Activated T-helper 9 cell treated with anti-CD3 and anti-CD28 coated beads, Interleukin-2, amount 50 U/mL, for 16 hours (primary cell): ENCODE measurements at places on chromosomes 1 and 21.

- DNase-seq: no peak
These were observed 44.2 kb downstream of the ACOT7 start for GRCh38 chr1:6349254-6349943.

DNA sequence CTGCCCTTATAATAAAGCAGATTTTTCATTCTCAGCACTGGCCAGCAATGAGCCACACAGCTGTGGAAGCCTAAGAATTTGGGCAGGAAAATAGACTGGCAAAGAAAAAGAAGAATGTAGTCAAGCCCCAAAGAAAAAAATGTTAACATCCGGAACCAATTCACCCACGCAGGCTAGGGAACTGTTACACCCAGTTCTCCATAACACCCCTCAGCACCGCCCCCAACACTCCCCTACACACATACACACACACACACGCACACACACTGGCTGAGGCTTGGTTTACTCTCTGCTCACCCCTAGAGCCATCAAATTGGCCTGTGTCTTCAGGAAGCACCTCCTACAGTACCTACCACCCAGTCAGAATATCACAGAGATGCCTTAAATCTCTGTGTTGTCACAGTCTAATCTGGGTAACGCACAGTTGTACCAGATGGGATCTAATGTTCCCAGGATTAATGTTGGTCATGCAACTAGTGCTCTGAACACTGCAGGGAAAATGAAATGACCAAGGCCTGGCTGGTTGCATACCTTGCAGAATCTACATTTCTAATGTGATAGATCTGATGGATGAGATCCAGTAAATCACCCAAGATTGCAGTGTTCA is 14.5 kb downstream of the TBX15 start:
- DNase-seq: no peak

GRCh38 chr1:151314137-151314875 is 12.9 kb downstream of the PI4KB start:
- DNase-seq: no peak

DNA sequence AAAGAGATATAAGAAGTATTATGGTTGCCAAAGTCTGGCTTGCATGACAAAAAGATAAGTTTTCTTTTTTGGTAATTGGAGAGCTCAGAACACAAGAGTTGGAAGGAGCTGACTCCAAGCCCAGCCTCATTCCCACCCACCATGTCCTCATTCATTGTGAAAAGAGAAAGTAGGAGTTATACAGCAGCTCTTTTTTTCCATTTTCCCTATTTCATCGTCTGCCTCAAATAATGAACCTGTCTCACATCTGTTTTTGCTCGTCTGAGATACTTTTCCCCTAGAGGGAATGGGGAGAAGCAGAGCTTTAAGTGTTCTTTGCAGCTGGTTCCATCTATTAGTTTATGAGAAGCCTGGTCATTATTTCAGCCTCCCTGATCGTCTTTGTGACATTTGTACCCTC is 34.7 kb downstream of the AGT start:
- no peak for DNase-seq

GRCh38 chr1:77631751-77632150 is 50.7 kb downstream of the ZZZ3 start:
- no peak for DNase-seq

GRCh38 chr21:23801292-23801691 is 1806.0 kb downstream of the MRPL39 start:
- no peak for DNase-seq

- no peak for DNase-seq
These were observed 3.3 kb upstream of the GJB3 start for GRCh38 chr1:34777519-34778321.

- no peak for DNase-seq
These were observed 685 bp upstream of the VAMP4 start for GRCh38 chr1:171742577-171742922.

DNA sequence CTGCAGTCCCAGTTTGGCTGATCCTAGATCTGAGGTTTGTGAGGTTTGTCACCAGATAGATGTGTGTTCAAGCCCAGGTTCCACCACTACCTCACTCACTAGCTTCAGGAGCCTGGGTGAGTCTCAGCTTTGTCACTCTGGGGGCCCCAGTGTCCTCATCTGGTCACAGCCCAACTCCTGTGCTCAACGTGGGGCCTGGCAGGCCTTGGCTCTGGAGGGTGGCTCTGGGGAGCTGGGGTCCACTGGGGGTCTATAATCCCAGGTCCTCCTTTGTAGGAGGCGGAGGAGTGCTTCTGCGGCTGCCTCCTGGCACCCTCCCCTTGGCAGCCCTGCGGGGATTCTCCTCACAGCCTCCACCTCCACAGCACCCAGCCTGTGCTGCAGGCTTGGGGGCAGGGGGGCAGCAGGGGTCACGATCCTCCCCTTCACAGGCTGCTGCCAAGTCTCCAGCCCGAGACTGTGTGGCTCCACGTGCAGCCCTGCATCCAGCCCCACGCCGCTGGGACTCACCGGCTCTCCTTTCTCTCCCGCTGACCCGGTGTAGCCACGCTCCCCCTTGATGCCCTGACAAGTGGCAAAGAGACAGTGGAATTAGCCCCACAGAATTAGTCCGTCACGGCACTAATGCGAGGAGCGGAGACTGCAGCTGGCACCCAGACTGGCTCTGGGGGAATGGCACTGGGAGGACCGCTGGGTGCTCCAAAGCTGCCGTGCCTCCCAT is 22.5 kb upstream of the PEF1 start:
- no peak for DNase-seq

- peak; percentile 2 for DNase-seq
These were observed 776 bp downstream of the ITSN1 start for GRCh38 chr21:33642896-33643657.

GRCh38 chr1:93179886-93180722 is at the start of gene TMED5:
Gene TMED5, minus strand, starts transcription at chr1:93180413. Its CDS starts 171 bp downstream, at chr1:93180242.
- DNase-seq: peak; percentile 93

DNA sequence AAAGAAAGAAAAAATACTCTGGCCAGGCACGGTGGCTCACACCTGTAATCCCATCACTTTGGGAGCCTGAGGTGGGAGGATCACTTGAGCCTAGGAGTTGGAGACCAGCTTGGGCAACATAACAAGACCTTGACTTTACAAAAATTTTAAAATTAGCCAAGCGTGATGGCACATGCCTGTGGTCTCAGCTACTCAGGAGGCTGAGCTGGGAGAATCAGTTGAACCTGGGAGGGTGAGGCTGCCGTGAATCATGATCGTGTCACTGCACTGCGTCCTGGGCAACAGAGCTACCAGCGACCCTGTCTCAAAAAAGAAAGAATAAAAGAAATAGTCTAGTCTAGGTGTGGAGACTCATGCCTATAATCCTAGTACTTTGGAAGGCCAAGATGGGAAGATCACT is 22.3 kb downstream of the RRP1B start:
- no peak for DNase-seq

GRCh38 chr1:160406131-160406968 is 6.0 kb downstream of the VANGL2 start:
- no peak for DNase-seq

DNA sequence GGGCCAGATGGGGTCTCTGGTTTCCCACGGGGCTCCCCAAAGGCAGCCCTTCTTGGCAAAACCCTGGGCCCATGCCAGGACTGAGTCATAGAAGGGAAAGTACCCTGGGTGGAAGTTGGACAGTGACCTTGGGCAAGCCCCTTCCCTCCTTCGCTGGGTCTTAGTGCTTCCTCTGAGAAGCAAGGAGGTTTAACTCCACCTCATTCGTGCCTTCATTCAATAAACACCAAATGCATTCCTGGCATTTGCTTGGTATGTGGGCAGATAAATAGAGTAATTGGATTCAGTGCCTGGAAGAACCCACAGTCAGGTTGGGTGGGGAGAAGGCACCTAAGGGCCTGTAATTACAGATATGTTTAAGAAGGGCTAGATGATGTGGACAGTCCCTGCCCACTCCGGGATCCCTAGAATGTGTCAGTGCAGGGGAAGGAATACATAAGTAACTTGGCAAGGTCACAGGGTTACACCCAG is 36.3 kb upstream of the CITED4 start:
- DNase-seq: no peak

- no peak for DNase-seq
These were observed 119.2 kb downstream of the FOXD2 start for GRCh38 chr1:47557066-47557465.

- DNase-seq: no peak
These were observed 4.6 kb downstream of the PGLYRP4 start for GRCh38 chr1:153343811-153344717.
